MG63 (cell line): ENCODE measurements at places on chromosomes 7 and 10. TPM values are rescaled to one million over a fixed set of nuclear protein-coding genes. Genes with fewer than 3 reads are reported as not detected.

The CCZ1 gene
- total RNA-seq: 60.6 and 112 TPM in 2 replicates

The NOS3 gene
- total RNA-seq: 0.20 TPM in 1 of 2 replicates, not detected in the other

The NEBL gene
- total RNA-seq: 0.03 and 0.07 TPM in 2 replicates

The SLC39A12 gene
- 0.23 TPM in 1 of 2 replicates, not detected in the other for total RNA-seq

The CTAGE6 gene
- total RNA-seq: not detected in 2 replicates

The SCIN gene
- total RNA-seq: not detected in 2 replicates

The AKR1B15 gene
- not detected in 2 replicates for total RNA-seq

The CYP3A4 gene
- total RNA-seq: not detected in 2 replicates

The ATRNL1 gene
- 0.79 and 1.7 TPM in 2 replicates for total RNA-seq

The EPHA1 gene
- total RNA-seq: not detected in 2 replicates

The DNMBP gene
- 5.4 and 6.5 TPM in 2 replicates for total RNA-seq
